Fibroblast of lung (primary cell): ENCODE measurements at places on chromosomes 2 and 18.

GRCh38 chr2:215332872-215333595, 21.2 kb downstream of the ATIC start:
- H3K4me1 ChIP-seq, result peaks cover 3% of the 10 kb centered on the region
- H3K27ac ChIP-seq, result no peak overlapping the region
- H3K4me3 ChIP-seq, result no peak overlapping the region
- H3K36me3 ChIP-seq, result peaks cover 4% of the 10 kb centered on the region
- no peaks in the 10 kb centered on the region for H3K27me3 ChIP-seq

DNA sequence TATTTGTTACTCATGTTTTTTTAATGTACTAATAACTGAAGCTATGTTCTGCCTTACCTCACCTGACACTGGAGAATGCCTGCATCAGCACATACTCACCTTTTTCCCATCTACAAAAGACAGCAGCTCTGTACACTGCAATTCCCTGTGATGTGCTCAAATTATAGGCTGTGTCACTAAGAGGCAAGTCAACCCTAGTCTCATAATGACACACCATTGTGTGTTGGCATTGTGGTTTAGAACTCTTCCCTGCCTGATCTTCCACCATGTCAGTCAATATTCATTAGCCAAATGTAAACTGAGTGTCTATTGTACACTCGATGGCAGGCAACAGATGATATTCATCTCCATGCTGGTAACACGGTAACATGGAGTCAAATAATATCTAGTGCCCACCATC, 332.1 kb upstream of the TCF4 start:
- H3K27me3 ChIP-seq, result no peaks in the 10 kb centered on the region
- H3K27ac ChIP-seq, result no peak overlapping the region
- no peak overlapping the region for H3K4me3 ChIP-seq
- H3K4me1 ChIP-seq, result no peaks in the 10 kb centered on the region

DNA sequence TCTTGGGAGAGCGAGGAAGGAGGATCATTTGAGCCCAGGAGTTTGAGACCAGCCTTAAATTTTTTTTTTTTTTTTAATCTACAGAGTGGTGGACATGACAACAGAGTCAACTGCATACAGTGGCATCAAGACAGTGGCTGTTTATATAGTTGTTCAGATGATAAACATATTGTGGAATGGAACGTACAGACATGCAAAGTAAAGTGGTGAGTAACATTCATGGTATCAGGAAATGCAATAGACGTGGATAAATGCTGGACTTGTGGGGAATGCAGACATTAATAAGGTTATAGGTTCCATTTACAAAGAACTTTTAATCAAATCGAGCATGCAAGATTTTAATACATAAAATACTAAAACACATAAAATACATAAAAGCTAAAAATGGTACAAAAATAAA, 11.9 kb downstream of the WDR43 start:
- H3K36me3 ChIP-seq, result peaks cover 10% of the 10 kb centered on the region
- H3K4me1 ChIP-seq, result no peaks in the 10 kb centered on the region
- no peaks in the 10 kb centered on the region for H3K27me3 ChIP-seq
- H3K27ac ChIP-seq, result no peak overlapping the region
- DNase-seq, result no peak

GRCh38 chr2:129763966-129764365, 215.5 kb upstream of the RAB6C start:
- H3K4me1 ChIP-seq, result no peaks in the 10 kb centered on the region
- no peak overlapping the region for H3K4me3 ChIP-seq
- H3K27ac ChIP-seq, result no peak overlapping the region
- H3K27me3 ChIP-seq, result no peaks in the 10 kb centered on the region

- H3K4me1 ChIP-seq, result no peaks in the 10 kb centered on the region
- H3K36me3 ChIP-seq, result no peaks in the 10 kb centered on the region
- no peak overlapping the region for H3K27ac ChIP-seq
- no peak overlapping the region for H3K4me3 ChIP-seq
- no peak for DNase-seq
Measured at GRCh38 chr18:13482618-13482945, 243.8 kb downstream of the FAM210A start.

GRCh38 chr2:158778243-158778642, 16.9 kb upstream of the DAPL1 start:
- peaks cover 4% of the 10 kb centered on the region for H3K27me3 ChIP-seq
- H3K36me3 ChIP-seq, result no peaks in the 10 kb centered on the region
- no peaks in the 10 kb centered on the region for H3K4me1 ChIP-seq
- DNase-seq, result no peak
- H3K27ac ChIP-seq, result no peak overlapping the region

GRCh38 chr2:26058390-26058789, 24.5 kb downstream of the RAB10 start:
- no peak overlapping the region for H3K27ac ChIP-seq
- H3K4me1 ChIP-seq, result peaks cover 2% of the 10 kb centered on the region
- no peak overlapping the region for H3K4me3 ChIP-seq
- H3K36me3 ChIP-seq, result no peaks in the 10 kb centered on the region
- no peak for DNase-seq
- H3K27me3 ChIP-seq, result no peaks in the 10 kb centered on the region

GRCh38 chr2:203683932-203684556, 22.4 kb upstream of the CD28 start:
- no peak overlapping the region for H3K4me3 ChIP-seq
- H3K27ac ChIP-seq, result peak overlapping the region; percentile 91
- peaks cover 38% of the 10 kb centered on the region for H3K4me1 ChIP-seq
- DNase-seq, result peak; percentile 69

GRCh38 chr2:205627085-205627484, 55.2 kb upstream of the NRP2 start:
- no peaks in the 10 kb centered on the region for H3K4me1 ChIP-seq
- H3K27ac ChIP-seq, result no peak overlapping the region
- DNase-seq, result no peak

GRCh38 chr2:15359716-15360531, 201.2 kb downstream of the NBAS start:
- DNase-seq, result peak; percentile 89
- H3K36me3 ChIP-seq, result no peaks in the 10 kb centered on the region
- peak overlapping the region; percentile 71 for H3K27ac ChIP-seq

- no peak overlapping the region for H3K27ac ChIP-seq
- DNase-seq, result peak; percentile 81
- no peaks in the 10 kb centered on the region for H3K36me3 ChIP-seq
- H3K4me3 ChIP-seq, result no peak overlapping the region
- H3K4me1 ChIP-seq, result no peaks in the 10 kb centered on the region
Measured at GRCh38 chr2:183063083-183063482, 15.5 kb upstream of the DUSP19 start.

DNA sequence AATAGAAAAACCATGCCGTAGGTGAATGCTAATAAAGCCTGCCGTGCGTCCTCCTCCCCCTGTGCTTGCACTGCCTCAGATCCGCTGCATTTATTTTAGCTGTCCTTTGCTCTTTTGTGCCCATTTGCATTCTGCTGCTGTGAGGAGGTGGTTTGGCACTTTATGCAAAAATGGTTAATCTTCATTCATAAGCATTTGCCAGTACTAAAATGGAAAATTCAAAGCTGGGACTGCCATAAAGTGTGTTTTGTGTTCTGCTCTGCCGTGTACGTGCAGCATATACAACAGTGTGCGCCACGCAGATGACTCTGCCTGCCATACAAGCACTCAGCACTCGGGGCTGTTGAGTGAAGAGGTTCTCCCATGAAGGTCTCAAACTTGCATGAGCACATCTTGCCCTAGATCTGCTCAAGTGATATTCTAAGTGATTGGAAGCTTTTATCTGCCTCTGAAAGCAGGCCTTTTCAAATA, 73.6 kb downstream of the SPATS2L start:
- H3K4me1 ChIP-seq, result peaks cover 38% of the 10 kb centered on the region
- DNase-seq, result peak; percentile 66
- no peak overlapping the region for H3K4me3 ChIP-seq
- H3K27ac ChIP-seq, result peak overlapping the region; percentile 63
- no peaks in the 10 kb centered on the region for H3K36me3 ChIP-seq

DNA sequence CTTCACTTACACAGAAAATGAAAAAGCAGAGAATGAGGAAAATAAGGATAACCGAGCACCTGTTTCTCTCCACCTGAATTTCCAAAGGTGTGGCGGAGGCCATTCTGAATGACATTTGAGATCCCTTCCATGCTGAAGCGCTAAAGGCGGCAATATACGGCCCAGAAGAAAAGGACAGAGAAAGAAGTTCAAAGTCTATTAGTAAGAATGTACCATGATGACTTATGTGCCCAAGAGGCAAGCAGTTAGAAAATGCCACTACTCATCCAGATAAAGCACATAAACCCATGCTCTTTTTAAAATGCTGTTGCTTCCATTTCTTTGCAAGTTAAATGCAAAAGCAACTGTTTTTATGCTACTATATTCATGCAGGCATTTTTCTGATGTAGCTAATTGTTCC, 37.2 kb downstream of the FEZ2 start:
- H3K27me3 ChIP-seq, result no peaks in the 10 kb centered on the region
- DNase-seq, result no peak
- no peak overlapping the region for H3K4me3 ChIP-seq
- peaks cover 24% of the 10 kb centered on the region for H3K4me1 ChIP-seq

DNA sequence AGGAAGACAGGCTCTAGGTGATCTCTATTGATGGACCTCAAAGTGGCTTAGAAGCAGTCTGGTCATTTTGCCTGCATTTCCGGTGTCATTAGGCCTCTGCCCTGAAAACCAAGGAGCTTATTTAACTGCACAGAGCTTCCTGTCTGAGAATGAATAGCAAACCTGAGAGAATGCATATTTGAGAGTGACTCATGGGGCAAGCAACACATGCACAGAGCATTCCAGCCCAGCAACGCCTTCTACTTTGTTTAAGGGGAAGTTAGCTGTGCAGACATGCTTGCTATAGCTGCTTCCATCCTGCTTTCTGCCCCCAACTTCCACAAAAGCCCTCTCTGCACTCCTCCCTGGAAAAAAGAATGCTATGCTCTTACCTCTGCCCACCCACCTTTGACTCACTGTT, 232.8 kb downstream of the GRB14 start:
- no peaks in the 10 kb centered on the region for H3K27me3 ChIP-seq
- H3K4me3 ChIP-seq, result no peak overlapping the region
- DNase-seq, result peak; percentile 96

DNA sequence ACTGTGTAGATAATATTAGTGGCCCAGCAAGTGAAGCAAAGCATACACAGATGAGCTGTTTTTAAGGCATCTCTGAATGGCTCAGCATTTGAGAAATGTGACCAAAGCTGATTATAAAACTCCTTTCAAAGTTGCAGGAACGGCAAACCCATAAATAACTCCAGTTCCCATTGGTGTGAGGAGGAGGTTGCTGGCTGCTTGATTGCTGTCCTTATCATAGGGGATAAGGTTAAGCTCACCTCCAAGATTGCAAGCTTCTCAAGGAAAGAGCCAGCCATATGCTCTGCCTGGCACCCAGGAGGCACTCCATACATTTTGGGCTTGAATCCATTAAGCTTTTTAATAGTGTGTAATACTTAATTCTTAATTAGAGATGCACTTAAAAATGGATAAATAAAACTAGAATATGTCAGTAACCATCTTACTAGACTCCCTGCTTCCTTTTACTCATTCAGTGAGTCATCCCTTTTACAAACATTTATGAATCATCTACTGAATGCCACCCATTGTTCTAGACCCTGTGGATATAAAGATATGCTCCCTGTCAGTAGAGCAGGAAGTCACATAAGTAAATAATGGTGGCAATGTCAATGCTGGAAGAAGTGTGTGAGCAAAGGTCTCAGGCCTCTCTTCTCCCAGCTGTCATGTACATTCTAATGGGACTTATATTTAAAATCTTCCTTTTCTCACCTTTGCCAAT, 99.3 kb downstream of the SPATS2L start:
- no peaks in the 10 kb centered on the region for H3K27me3 ChIP-seq
- no peaks in the 10 kb centered on the region for H3K36me3 ChIP-seq
- peak; percentile 96 for DNase-seq
- H3K4me3 ChIP-seq, result peak overlapping the region; percentile 20
- H3K4me1 ChIP-seq, result peaks cover 34% of the 10 kb centered on the region

- H3K4me3 ChIP-seq, result no peak overlapping the region
- no peaks in the 10 kb centered on the region for H3K27me3 ChIP-seq
- no peak overlapping the region for H3K27ac ChIP-seq
- H3K4me1 ChIP-seq, result no peaks in the 10 kb centered on the region
- DNase-seq, result no peak
Measured at GRCh38 chr2:55225481-55226020, 6.5 kb downstream of the CLHC1 start.

- no peak for DNase-seq
- no peaks in the 10 kb centered on the region for H3K36me3 ChIP-seq
- no peaks in the 10 kb centered on the region for H3K4me1 ChIP-seq
- H3K4me3 ChIP-seq, result no peak overlapping the region
- H3K27ac ChIP-seq, result no peak overlapping the region
Measured at GRCh38 chr18:10264260-10264659, 190.2 kb upstream of the APCDD1 start.

DNA sequence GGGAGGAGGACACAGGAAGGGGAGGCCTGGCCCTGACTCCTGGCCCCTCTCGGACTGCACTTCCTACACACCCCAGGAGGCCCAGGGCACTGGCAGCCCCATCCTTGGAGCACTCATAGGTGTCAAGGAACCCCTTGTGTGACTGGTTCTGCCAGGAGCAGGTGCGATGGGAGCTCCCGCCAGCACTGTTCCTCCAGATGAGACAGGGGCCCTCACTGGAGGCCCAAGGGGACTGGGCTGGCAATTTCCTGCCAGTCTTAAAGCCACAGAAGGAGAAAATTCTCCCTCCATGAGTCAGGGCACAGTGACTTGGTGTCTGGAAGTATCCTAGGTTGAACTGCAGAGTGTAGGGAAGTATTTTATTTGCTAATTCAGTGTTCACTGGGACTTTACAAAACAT, 42.8 kb upstream of the MAL start:
- no peaks in the 10 kb centered on the region for H3K36me3 ChIP-seq
- no peaks in the 10 kb centered on the region for H3K27me3 ChIP-seq
- H3K27ac ChIP-seq, result no peak overlapping the region
- H3K4me3 ChIP-seq, result no peak overlapping the region
- peak; percentile 30 for DNase-seq
- no peaks in the 10 kb centered on the region for H3K4me1 ChIP-seq

DNA sequence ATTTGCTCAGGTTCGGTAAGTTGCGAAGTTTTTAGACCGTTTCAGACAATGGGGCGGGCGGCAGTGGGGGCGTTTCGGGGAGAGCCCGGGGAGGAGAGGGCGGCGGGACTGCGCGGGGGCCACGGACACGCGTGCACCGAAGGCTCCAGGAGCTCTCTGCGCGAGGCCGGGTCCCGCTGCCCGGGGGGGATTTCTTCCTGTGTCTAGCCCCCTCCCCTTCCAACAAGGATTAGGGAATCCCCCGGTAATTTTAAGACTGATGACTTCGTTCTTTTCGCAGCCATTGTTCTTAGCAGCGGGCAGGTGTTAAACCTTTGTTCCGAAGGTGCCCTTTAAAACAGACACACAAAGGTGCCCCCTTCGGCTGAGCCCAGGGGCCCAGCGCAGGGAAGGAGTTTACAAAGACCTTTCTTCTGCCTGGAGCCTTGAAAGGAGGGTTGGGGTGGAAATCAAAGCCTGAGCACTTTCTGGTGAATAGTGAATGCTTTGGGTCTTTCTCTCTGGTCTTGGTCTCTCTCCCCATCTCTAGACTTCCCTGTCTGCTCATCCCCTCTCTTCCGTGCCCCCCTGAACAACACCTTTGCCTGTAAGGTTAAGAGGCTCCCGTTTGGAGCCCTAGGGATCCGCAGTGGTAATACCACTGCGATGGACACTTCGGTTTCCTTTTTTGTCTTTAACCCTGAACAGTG, 2.1 kb downstream of the TRIB2 start:
- no peaks in the 10 kb centered on the region for H3K27me3 ChIP-seq
- peaks cover 15% of the 10 kb centered on the region for H3K4me1 ChIP-seq
- peak overlapping the region; percentile 88 for H3K27ac ChIP-seq
- DNase-seq, result peak; percentile 23
- H3K36me3 ChIP-seq, result no peaks in the 10 kb centered on the region
